ENCODE measurements at places on chromosomes 12 and 14. TPM values are rescaled to one million over a fixed set of nuclear protein-coding genes. Genes with fewer than 3 reads are reported as not detected.

GRCh38 chr12:3313675-3314663 is 177.0 kb upstream of the PRMT8 start:
- peak; percentile 61 for DNase-seq

DNA sequence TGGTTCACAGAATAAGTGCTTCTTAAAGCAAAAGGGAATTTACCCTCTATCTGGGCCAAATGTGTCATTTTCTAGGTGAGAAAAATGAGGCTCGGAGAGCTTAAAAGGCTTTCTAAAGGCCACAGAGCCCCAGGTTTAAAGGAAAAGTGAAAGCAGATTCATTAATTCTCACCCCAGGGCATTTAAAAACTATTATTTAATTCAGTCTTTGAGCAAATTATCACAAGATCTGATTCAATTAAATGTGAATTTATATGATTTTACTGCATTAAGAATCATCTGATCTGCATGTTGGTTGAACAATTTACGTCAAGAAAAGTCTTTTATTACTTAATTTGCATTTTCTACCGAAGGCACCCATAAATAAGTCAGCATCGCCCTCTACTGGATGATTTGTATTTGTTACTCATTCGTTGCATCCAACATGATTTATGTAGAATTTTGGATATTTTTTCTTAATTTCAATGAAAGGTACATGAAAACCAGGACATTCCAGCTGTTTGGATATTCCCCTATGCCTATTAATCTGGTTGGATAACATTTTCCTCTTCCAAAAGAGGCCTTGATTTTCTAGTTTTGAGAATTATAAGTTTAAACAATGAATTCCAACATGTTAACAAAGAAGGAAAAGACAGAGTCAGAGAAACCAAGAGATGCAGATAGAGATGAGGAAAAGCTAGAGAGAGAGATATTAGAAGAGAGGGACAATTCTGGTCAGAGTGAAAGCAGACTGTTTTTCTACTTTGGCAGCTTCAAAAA is 19.1 kb upstream of the DHRS7 start:
- DNase-seq: peak; percentile 80

DNA sequence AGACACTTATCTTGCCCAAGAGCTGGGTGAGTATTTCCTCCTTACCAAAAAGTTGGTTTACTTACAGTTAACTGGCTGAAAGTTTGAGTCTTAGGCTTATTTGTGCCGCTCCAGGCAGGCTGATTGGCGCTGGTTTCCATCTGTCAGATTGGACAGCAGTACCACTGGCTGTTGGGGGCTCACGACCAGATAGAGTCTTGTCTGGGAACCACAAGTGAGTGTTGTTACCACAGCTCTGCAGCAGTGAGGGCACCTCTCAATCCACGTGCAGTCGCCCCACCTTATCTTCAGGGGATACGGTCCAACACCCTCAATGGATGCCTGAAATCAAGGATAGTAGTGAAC is 58.9 kb downstream of the DDX51 start:
- peak; percentile 23 for DNase-seq

IFNG-AS1 gene
- not detected for total RNA-seq

KRT71 gene
- total RNA-seq: not detected

GRCh38 chr12:71791473-71792150 is 36.9 kb downstream of the RAB21 start:
- DNase-seq: no peak

- no peak for DNase-seq
These were observed 54.8 kb upstream of the OSBPL8 start for GRCh38 chr12:76614364-76614763.

DNA sequence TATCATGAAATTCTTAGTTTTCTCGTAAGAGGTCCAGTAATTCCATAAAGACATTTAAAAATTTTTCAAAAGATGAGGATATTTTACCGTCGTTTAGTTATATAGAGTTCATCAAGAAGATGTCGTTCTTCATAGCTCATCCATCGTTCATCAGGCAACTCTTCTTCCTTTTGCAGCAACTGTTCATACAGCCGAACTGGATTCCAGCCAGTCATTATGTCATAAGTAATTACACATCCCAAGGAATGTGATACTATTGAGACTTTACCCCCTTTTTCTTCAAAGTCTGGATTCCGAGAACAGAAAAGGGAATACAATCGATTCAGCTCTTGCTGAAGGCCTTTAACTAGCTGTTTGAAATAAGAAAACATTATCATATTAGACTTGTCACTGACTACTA is 90.3 kb downstream of the DDHD1 start:
- no peak for DNase-seq

GRCh38 chr12:64737539-64737938 is 21.7 kb downstream of the GNS start:
- peak; percentile 42 for DNase-seq

- peak; percentile 93 for DNase-seq
These were observed 58.6 kb downstream of the SLC38A1 start for GRCh38 chr12:46209914-46210872.

- DNase-seq: no peak
These were observed 107.4 kb downstream of the VCPKMT start for GRCh38 chr14:50008974-50009373.

GRCh38 chr12:79737875-79738718 is 47.3 kb upstream of the PAWR start:
- peak; percentile 80 for DNase-seq

GRCh38 chr12:131827961-131828534 is at the start of gene MMP17:
MMP17 (plus strand) TSS chr12:131828393; CDS start chr12:131828495, 102 bp downstream.
- peak; percentile 75 for DNase-seq

DNA sequence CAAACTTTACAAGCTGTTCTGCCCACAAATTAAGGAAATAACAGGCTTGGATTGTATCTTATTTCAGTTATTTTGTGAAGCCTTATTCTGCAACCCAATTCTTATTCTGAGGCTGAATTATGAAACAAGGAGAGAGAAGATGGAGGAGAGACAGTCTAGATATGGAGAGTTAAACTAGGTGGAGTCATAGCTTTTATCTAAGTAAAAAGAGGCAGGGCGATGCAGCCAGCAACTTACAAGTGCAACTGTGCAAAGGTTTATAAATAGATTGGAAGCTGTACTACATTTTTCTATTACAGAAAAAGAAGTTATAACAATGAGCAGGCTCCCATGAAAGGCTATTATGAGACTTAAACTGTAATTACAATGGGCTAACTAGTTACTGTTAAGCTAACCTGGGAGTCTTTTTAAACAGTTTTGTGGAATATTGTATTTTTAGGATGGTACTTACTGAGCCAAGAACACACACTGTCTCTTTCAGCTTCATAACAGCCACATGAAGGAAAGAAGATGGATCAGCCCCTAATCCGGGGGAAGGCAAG is 22.4 kb downstream of the NID2 start:
- DNase-seq: no peak

DNA sequence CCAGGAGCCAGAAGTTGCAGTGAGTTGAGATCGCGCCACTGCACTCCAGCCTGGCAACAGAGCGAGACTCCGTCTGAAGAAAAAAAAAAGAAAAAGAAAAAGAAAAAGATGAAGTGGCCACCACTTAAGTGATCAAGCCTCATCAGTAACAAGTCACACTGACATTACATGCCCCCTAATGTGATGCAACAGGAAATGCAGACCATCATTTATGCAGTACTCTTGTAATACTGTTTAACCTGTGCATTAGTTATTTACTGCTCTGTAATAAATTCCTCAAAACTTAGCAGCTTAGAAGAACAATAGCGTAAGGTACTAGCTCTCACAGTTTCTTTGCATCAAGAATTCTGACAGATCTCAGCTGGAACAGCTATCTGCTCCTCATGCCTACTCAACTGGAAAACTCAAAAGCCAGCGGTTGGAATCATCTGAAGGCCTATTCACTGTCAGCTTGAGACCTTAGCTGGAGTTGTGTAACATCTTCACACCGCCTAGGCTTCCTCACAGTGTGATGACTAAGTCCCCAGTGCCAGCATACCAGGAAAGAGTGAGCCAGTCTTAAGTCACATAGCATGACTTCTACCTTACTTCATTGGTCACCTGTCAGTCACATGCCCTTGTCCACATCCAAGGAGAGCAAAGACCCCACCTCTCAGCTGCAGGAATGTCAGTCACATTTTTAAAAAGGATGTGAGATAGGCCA is 31.5 kb downstream of the EPS8 start:
- peak; percentile 75 for DNase-seq

DNA sequence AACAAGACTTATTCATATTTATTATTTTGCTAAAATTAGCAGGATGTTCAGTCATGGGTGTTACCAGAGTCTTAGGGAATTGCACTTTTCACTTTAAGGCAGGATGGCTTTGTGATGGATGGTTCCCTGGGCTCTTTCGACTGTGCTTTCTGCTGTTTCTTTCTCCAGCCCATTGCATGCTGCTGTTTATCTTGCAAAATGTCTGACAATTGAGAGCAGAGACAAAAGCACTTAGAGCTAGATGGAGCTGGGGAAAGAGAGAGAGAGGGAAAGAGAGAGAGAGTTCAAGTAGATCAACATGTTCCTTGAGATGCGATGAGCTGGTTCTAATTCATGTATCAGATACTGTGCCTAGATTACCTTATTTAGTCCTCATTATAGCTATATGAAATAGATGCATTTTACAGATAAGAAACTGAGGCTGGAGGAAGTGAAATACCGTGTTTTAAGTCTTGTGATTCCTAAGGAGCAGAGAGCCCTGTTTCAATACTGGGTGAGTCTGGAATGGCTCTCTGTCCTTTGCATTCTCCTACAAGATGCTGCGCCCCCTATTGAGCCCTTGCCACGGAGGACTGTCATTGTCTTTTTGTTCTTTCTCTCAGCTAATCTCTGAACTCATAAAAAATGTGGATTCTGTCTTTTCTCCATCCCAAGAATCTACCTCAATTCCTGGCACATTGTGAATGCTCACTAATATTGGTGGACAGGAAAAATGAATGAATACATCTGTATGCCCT is 227.9 kb downstream of the ALG10B start:
- DNase-seq: no peak

GRCh38 chr12:123763093-123763492 is 992 bp downstream of the DNAH10 start:
- DNase-seq: no peak

DNA sequence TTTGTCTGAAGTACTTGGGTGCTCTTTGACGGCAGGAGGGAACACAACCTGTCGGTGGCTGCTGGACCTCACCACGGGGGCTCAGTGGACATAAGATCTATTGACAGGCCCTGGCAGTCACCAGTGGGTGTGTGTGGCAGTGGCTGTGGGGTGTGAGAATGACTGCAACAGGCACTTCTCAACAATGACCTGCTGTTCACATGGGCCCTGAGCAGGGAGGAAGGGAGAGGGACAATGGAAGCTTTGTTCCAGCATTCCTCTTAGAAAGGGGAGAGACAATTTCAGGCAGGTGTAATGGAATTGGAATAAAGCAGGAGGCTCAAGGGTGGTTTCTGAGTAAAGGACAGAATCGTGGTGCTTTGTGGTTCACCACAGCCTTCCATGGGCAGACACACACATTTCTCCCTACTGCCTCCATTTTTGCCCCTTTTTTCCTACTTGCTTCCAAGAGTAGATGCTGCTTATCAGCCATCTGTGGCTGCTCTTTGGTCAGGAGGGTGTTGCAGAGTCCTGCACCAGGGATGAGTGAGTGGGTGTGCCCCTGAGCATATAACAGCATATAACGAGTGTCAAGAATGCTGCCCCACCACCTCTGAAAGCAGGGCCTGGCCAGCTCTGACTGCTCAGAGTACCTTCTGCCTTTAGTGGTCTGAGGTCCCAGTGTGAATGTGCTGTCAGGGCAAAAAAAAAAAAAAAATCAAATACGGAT is 267.7 kb downstream of the RASSF9 start:
- no peak for DNase-seq

DNA sequence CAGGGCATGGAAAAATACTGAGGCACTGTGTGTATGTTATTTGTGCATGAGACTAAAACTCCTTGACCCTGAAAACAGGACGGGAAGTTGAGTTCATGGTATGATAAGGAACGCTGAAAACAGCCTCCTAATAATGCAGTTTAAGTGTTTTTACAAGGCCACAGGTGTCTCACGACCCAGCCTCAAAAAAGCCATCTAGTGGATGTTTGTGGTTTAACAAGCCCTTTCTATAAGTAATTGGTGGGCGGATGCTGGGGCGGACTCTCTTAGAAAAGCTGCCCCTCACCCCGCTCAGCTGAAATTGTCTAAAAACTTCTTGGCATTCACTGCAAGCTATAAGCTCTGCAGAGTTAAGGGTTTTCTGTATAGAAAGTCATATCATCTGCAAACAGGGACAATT is 184.5 kb downstream of the NUBPL start:
- no peak for DNase-seq

DNA sequence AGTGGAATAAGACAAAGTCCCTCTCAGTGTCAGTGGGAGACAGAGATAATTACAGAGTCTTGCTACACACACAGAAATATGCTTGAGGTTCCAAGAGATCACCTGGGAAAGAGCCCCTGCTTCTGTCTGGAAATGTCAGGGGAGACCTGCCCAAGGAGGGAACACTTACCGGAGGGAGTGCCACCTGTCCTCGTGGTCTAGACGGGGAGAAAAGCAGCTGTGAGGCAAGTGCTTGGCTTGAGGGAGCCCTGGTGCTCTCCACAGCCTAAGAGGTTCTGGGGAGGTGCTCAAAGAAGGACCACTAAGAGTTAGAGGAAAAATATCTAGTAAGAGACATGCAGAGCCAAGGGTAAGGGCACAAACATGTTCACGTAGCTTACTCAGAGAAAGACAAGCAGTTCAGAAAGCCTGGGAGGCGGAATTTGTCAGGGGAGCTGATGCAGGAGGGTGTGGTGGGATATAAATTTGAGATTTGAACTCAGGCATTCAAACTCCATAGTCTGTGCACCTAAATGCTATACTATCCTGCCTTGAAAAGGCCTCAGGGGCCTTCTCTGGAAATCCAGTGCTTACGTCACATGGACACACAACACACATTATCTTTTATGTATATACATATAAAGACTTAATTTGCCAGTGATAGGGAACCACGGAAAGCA is 38.2 kb upstream of the GNPNAT1 start:
- no peak for DNase-seq

GRCh38 chr14:76500480-76500879 is 124.5 kb downstream of the ESRRB start:
- no peak for DNase-seq

GRCh38 chr12:108151533-108152169 is 22.6 kb downstream of the WSCD2 start:
- no peak for DNase-seq

- no peak for DNase-seq
These were observed 70.1 kb downstream of the PEBP1 start for GRCh38 chr12:118206107-118206412.

DNA sequence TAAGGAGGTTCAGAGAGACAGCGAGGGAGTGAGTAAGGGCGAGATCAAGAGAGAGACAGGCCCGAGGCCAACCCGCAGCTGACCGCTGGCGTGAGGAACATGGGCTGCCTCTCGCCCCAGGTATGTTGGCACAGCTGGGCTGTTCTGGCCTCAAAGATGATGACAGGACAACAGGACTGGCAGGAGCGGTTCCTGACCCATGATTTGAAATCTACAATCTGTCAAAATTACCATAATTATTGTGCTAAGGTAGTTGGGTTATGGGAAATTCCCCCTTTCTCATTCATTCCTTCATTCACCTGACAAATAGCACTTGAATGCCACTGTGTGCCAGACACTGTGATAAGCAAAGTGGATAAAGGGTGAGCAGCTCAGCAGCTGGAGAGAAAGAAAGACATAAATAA is 5.1 kb upstream of the ENDOU start:
- no peak for DNase-seq

- DNase-seq: no peak
These were observed 45.0 kb upstream of the AMN1 start for GRCh38 chr12:31773867-31774266.

IL26 gene
- not detected for total RNA-seq

GRCh38 chr12:70400124-70400523 is 34.0 kb downstream of the KCNMB4 start:
- no peak for DNase-seq

- no peak for DNase-seq
These were observed 444.3 kb upstream of the RGS6 start for GRCh38 chr14:71487941-71488340.

KRT1 gene
- total RNA-seq: not detected

PPM1H gene
- total RNA-seq: 0.40 TPM

- no peak for DNase-seq
These were observed 47.9 kb upstream of the TUNAR start for GRCh38 chr14:95828649-95829265.

All from lung microvascular endothelial cell (primary cell).